ENCODE measurements at places on chromosomes 4 and X.

DNA sequence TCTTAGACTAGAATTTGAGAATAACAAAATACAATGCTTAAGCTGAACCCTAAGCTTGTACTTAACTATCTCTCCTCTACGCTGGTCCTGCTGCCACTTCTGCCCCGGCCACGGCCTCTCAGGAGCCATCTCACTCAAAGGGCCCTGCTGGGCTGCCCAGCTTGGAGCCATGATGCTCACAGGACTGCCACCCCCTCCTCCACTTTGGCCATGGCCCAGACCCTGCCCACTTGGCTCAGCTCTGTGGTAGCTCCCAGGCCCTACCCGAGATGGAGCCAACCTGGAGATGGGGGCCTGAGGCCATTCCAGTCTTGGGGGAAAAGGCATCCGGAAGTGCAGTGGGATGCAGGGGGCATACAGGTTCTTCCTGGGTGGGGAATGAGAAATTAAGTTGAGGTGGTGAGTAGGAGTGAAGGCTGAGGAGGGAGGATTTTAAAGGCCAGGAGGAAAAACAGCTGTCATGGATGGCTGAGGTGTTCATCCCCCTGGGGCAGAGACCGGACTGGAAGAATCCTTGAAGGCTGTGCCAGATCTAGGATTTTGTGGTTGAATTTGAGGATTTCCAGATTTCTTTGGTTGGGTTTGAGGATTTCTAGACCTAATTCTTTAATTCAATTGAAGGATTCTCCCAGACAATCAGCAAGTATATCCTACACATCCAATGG lies 824 bp downstream of the SASH3 start:
- DNase-seq = no peak

- DNase-seq = no peak
These were observed 19.5 kb downstream of the ZAR1 start for GRCh38 chr4:48509543-48509942.

DNA sequence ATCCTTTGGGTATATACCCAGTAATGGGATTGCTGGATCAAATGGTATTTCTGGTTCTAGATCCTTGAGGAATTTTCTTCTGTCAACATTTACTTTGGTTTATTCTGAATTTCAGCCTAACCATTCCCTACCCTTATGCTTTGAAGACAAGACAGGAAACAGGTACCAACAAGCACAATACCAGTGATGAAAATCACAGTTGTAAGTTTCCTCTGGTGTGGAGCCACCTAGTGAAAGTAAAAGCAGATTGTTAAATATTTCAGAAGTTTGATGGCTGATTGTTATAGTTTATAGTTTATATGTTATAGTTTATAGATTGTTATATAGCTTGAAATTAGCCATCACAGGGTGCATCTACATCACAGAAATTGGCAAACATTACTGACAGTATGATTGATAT lies 104.5 kb upstream of the AGA start:
- no peak for DNase-seq

GRCh38 chrX:72088761-72089160 lies 43.0 kb downstream of the RTL5 start:
- no peak for DNase-seq

DNA sequence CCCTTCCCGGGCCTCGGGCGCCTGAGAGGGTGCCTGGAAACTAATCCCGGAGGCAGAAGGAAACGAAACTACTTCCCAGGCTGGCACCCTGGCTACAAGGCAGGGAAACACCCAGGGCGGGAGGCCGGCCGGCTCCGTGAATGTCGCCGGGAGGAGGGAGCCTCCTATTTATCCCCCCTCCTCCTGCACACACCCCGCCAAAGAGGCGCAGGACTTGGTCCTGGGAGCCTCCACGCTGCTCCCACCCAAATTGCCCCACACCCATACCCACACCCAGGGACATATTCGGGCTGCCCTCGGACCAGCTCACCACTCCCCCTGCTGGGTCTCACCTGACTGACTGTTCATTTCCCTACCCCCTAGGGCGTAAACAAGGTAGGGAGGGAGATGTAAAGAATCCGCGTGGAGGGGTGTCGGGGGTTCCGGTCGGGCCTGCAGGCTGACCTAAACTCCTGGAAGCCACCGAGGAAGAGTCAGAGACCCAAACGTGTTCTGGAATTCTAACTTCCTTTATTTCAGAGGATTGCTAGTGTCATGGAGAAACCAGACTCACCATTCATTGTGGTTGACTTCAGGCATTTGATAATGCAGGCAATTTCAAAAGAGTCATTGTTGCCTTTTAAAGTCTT lies at the start of gene BTC:
Gene BTC, minus strand, starts transcription at position 142 of the 629 bp plus-strand sequence. CDS start 198 bp downstream, outside the sequence.
- no peak for DNase-seq

GRCh38 chr4:33465565-33465964 lies 2745.4 kb downstream of the PCDH7 start:
- no peak for DNase-seq

GRCh38 chr4:138647433-138647832 lies 368.1 kb upstream of the NOCT start:
- DNase-seq = no peak

DNA sequence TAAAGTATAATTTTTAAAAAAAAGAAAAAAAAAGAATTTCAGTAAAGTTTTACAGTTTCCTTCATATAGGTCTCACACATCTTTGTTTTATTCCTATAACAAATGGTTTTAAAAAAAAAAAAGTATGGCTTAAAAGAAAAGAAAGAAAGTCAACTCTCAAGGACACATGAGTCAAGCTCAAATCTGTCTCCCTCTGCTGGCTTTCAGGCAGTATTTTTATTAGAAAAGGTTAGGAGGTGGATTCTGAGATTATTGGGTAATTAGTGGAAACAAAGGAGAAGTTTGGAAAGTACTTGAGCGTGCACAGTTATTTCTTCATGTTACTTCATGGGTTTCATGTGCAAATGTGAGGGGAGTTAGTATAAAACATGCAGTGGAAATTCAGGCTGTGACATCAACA lies 36.6 kb upstream of the BTC start:
- DNase-seq = no peak

- DNase-seq = no peak
These were observed 31.6 kb upstream of the SPARCL1 start for GRCh38 chr4:87560802-87561201.

- DNase-seq = peak; percentile 11
These were observed 52.9 kb downstream of the TRIM2 start for GRCh38 chr4:153257151-153257620.

DNA sequence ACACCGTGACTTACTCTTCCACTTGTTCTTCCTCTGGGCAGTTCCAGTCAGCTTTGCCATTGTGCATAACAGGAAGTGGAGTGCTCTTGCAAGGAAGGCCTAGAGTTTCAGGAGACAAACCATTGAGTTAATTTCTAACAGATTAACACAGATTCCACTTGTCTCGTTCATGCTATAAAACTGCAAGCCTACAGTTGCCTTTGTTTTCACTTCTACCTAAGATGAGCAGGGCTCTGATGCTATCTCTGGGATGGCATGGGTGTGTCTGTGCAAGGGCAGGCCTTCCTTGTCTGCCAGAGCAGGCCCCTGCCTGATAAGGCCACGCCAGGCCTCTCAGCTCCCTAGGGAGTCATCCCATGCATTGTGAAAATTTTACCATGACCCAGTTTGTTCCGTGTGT lies 67.7 kb upstream of the PGRMC2 start:
- no peak for DNase-seq

DNA sequence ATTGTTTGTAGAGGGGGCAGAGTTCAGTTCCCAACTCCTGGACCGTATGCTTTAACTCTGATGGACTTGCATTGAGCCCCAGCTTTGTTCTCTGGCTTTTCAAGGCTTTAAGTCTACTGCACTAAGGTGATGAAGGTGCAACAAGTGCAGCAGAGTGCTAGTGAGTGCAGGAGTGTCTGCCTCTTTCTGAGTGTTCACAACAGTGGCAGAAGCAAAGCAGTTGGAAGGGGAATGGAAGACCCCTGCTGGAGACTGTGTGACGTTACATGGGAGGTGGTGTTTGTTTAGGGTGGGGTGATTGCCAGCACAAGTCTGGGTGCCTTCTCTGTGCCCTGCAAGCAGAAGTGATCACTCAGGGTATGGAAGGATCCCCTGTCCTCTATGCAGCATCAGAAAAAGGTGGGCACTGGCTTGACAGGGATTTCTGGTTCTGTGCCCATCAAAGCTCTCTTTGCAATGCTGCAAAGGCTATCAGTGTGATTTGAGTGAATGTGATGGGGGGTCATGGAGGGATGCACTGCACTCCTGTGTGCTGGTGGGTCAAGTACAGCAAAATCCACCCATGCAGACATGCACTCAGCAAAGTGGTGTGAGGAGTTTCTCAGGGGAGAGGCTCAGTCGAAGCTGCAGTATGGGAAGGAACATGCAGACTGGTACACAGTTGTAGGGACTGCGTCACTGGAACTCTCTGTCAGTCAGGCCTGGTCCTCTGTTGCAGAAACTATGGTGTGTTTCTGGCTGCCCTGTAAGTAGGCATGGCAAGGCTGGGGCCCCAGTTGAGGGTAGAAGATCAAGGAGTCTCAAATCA lies 70.9 kb upstream of the UGT2B7 start:
- DNase-seq = no peak

DNA sequence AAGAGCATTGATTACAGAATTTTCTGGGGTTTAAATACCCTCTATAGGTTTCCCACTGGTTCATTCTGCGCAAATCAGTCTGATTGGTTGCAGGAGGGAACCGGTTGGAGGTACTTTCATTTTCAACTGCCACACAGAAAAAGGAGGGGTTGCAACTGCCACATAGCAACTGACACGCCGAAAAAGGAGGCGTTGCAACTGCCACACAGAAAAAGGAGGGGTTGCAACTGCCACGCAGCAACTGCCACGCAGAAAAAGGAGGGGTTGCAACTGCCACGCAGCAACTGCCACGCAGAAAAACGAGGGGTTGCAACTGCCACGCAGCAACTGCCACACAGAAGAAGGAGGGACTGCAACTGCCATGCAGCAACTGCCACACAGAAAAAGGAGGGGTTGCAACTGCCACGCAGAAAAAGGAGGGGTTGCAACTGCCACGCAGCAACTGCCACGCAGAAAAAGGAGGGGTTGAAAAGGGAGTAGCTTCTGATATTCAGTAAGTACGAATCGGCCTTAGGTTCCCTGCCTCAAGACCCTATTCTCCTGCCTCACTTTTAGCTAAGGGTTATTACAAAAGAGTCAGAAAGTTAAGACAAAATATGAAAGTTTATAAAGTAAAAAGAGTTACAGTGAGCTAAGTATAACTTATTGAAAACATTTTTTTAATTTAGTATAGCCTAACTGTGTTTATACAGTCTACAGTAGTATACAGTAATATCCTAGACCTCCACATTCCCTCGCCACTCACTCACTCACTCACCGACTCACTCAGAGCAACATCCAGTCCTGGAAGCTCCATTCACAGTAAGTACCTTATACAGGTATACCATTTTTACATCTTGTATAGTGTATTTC lies 431.8 kb downstream of the KCTD8 start:
- no peak for DNase-seq

- DNase-seq = no peak
These were observed 708.6 kb downstream of the C4orf33 start for GRCh38 chr4:129804461-129804981.

DNA sequence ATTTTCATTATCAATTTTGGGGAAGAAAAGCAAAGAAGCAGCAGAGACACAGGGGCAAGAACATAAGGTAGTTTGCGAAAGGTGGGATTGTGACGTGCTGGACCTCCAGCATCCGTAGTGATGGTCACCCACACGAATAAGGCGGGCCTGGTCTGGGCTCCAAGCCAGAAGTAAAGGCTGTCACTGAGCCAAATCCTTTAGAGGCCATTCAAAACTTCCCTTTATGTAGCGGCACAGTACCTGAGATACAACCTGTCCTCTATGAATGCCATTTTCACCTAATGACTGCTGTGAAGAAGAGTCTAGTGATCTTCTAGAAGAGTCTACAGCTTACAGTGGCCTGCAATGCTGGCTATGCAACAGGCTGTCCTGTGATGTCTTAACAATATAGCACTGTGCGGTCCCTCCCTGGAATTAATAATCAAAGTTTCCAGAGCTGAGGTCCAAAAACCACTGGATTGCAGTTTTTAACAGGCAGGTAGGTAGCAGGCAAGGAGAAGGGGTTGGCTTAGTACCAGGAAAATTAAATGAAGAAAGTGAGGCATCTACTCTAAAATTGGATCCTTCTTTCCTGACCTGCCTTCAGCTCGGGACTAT lies 56.2 kb downstream of the TRIML1 start:
- no peak for DNase-seq

DNA sequence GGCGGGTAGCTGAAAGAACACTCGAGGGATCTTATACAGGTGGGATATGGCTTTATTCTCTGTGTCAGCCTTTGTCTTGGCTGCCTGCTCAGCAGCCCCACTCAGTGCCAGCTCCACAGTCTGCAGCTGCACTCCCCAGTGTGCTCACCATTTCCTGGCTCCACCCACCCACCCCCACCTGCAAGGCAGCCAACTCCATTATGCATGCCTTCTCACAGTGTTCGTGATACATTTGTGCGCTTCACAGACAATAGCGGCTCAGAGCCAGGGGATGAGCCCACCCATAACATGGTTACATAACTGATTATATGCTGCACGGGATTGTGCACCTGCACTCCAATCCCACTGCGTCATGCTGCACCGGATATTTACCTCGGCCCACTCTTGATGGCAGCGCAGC lies 8.8 kb upstream of the TMEM128 start:
- DNase-seq = no peak

DNA sequence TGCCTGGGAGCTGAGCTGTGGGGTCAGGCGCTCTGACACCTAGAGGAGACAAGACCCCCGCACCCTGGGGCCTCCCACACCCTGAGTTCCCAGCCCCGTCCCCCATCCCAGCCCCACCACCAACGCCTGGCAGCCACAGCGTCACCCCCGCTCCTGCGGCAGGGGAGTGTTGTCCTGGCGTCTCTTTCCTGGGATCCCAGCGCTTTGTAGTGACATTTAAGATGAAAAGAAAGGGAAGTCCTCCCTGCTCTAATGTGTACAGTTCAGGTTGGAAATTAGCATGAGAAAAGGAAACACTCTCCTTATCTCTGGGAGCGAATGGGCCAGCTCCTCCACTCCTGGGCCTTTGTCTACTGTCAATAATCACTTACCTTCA lies 112.1 kb downstream of the FAM53A start:
- no peak for DNase-seq

DNA sequence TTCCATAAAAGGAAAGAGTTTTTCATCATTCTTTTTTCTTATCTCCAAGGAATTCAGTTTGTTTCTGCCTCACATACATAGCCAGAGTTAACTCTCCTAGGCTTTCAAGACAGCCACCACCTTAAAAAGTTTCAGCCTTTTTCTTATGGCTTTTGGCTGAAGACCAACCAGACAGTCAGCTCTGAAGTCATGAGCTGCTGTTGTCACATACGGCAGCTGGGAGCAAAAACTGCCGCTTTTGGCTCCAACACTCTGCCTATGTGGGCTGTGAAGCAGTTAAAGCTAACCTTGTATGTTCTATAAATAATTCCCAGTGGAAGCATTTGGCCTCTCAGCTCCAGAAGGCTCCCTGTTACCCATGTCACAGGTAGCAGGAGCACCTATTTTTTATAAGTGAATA lies 104.1 kb downstream of the KLHL4 start:
- DNase-seq = no peak

GRCh38 chrX:45502396-45502795 lies 301.7 kb upstream of the DIPK2B start:
- DNase-seq = no peak

DNA sequence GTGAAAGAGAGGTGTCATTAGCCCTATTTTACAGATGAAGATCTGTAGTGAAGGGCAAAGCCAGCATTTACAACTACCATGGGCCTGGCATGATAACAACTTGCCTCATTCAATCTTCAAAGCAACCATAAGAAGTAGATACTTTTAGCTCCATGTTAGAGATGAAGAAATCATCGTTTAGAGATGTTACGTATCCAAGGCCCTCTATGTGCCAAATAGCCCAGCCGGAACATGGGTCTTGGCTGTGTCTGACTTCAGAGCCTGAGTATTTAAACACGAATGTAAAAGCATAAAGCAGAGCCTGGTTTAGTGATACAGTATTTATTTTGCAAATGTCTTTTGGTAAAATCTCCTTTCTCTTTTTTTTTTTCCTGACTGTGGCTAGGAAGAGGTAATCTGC lies 197.1 kb downstream of the RASL11B start:
- DNase-seq = no peak

All from activated CD4-positive, alpha-beta T cell treated with anti-CD3 and anti-CD28 coated beads for 1 hour (primary cell).